Progenitor cell of endocrine pancreas (in vitro differentiated cells): ENCODE measurements at places on chromosomes 1 and 21.
A peak's percentile ranks its signal among the peaks of the same experiment; 100 is the strongest.

DNA sequence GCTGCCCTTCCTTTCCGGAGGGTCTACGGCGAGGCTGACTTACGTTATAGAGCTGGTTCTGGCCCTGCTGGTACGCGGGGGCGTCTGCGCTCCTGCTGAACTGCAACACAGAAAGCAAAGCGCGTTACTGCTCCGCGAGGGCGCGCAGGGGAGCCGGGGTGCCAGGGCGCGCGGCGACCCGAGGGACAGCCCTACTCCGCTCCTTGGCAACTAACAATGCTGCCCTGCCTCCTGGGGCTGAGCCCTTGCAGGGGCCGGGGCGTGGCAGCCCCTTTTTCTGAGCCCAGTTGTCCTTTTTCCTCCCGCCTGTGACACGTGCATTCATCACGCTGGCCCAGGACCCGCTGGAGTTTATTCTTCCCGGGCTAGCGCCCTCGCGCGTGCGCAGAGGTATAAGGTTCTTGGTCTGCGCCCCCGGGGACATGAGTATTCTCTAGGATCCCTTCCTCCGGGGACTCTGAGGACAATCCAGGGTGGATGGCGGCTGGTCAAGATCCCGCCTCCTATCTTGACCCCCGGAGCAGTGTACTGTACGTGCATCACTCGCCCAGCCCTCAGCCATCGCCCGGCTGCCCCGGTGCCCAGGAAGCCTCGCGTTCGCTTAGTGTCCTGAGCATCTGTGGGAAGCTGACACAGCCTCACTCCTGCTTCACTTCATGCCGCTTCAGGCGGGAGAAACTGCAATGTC lies 78.9 kb downstream of the CD247 start:
- H3K4me3 ChIP-seq, result peak overlapping the region; percentile 59
- peak; percentile 30 for DNase-seq
- peaks cover 1% of the 10 kb centered on the region for H3K36me3 ChIP-seq
- no peaks in the 10 kb centered on the region for H3K4me1 ChIP-seq
- no peak overlapping the region for H3K27ac ChIP-seq

DNA sequence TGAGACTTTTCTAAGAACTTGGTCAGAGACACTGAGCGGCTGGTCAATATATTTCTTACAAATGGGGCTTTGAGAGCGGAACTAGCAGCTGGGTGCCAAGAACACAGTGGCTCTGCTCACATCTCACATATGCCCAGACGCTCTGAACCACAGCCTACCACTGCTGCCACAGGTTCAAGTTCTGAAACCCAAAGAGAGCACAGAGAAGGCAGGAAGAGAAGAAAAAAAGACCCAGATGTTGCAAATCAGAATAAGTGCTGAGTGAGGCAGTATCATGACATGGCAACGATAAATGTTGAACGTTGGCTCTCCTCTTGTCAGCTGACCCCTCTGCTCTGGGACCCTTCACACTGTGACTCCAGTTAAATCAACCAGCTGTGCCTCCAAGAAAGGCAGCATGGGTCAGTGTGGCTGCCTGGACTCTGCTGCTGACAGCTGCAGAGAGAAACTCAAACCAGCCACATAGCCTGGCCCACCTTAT lies 26.4 kb downstream of the HIVEP3 start:
- DNase-seq, result no peak
- H3K27ac ChIP-seq, result no peak overlapping the region
- H3K36me3 ChIP-seq, result no peaks in the 10 kb centered on the region
- H3K4me3 ChIP-seq, result no peak overlapping the region

DNA sequence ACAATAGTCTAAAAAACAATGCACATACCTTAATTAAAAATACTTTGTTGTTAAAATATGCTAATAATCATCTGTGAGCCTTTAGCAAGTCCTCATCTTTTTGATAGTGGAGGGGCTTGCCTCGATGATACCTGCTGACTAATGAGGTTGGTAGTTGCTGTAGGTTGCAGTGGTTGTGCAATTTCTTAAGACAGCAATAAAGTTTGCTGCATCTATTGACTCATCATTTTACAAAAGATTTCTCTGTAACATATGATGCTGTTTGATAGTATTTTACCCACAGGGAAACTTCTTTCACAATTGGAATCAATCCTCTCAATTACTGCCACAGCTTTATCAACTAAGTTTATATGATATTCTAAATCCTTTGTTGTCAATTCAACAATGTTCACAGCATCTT lies 7.6 kb downstream of the C1orf87 start:
- DNase-seq, result no peak
- no peaks in the 10 kb centered on the region for H3K36me3 ChIP-seq
- H3K27me3 ChIP-seq, result peaks cover 2% of the 10 kb centered on the region
- H3K4me3 ChIP-seq, result no peak overlapping the region

GRCh38 chr1:244810221-244810620 lies 25.2 kb upstream of the COX20 start:
- no peak for DNase-seq
- no peaks in the 10 kb centered on the region for H3K36me3 ChIP-seq
- no peak overlapping the region for H3K27ac ChIP-seq
- H3K27me3 ChIP-seq, result peaks cover 15% of the 10 kb centered on the region

- no peak overlapping the region for H3K4me3 ChIP-seq
- H3K36me3 ChIP-seq, result no peaks in the 10 kb centered on the region
- no peak for DNase-seq
- no peaks in the 10 kb centered on the region for H3K27me3 ChIP-seq
These were observed 7.5 kb upstream of the KRTAP23-1 start for GRCh38 chr21:30355906-30356305.

GRCh38 chr1:43636006-43636641 lies 13.8 kb upstream of the KDM4A start:
- no peaks in the 10 kb centered on the region for H3K36me3 ChIP-seq
- no peak overlapping the region for H3K4me3 ChIP-seq

DNA sequence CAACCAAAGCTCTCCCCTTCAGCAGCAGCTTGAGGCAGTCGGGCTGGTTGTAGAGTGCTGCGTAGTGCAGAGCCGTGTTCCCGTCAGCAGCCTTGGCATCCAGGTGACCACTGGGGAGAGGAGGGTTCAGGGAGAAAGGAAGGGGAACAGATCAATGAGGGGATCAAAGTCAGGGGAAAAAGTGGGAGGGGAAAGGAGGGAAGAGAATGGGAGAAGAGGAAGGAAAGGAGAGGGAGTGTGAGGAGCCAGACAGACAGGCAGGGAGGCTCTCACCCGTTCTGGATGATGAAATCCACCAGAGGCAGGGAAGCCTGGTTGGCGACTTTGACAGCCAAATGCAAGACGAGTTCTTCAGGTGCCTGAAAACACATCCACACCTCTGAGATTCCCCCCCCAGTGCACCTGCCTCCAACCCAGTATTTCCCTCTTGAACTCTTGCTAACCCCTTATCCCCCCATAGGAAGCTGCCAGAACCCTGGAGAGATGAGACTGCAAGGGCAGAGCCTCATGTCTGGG lies 9.8 kb upstream of the TCEA3 start:
- H3K4me3 ChIP-seq, result no peak overlapping the region
- no peaks in the 10 kb centered on the region for H3K4me1 ChIP-seq
- DNase-seq, result no peak
- no peak overlapping the region for H3K27ac ChIP-seq
- no peaks in the 10 kb centered on the region for H3K27me3 ChIP-seq

DNA sequence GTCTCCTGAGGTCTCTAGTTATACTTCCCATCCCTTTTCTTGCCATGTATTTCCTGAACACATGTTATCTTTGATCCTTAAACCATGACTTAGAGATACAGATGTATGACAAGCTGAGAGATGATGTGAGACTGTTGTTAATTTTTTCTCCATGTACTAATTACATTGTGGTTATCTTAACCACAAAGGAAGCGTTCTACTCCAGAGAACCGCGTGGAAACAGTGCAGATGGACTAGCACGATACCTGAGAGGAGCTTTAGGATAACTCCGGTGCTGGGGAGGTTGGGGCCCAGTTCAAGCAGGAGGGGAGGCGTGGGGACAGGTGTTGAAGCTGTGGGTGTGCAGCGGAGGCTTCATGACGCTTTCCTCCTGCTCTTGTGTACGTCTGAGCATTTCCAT lies 17.5 kb downstream of the PDE9A start:
- no peak overlapping the region for H3K27ac ChIP-seq
- H3K36me3 ChIP-seq, result peaks cover 11% of the 10 kb centered on the region
- no peaks in the 10 kb centered on the region for H3K27me3 ChIP-seq
- peaks cover 17% of the 10 kb centered on the region for H3K4me1 ChIP-seq
- no peak for DNase-seq
- H3K4me3 ChIP-seq, result no peak overlapping the region

DNA sequence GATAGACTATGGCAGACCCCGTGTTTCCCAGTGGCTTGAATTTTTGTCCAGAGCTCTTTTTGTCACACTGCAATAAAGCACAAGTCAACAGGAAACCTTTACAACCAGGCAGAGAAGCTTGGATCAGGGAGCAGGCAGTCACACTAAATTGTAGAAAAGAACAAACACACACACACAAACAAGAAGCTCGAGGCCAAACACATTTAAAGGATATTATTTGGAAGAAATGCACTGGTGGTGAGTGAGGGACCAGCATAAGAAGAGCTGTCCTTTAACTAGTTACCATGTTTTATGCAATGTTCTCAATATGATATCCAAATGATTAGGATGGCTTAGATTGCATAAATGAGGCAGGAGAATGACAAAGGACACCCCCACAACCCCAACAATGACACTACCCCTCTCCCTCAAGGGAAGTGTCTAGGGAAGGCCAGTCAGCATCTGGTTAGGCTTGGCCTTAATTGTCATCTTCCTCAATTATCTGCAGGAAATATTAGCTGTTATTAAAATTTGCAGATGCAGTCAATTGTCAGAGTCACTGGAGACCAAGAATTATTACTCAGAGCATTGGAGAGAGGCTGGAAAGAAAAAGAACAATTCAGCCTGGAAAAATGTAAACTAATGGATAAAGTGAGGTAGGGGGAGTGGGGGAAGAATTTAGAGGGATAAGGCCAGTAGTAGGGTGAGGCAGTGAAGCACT lies 35.3 kb downstream of the DDR2 start:
- no peaks in the 10 kb centered on the region for H3K36me3 ChIP-seq
- H3K4me3 ChIP-seq, result no peak overlapping the region
- no peaks in the 10 kb centered on the region for H3K27me3 ChIP-seq
- no peak overlapping the region for H3K27ac ChIP-seq
- H3K4me1 ChIP-seq, result peaks cover 7% of the 10 kb centered on the region
- DNase-seq, result no peak

DNA sequence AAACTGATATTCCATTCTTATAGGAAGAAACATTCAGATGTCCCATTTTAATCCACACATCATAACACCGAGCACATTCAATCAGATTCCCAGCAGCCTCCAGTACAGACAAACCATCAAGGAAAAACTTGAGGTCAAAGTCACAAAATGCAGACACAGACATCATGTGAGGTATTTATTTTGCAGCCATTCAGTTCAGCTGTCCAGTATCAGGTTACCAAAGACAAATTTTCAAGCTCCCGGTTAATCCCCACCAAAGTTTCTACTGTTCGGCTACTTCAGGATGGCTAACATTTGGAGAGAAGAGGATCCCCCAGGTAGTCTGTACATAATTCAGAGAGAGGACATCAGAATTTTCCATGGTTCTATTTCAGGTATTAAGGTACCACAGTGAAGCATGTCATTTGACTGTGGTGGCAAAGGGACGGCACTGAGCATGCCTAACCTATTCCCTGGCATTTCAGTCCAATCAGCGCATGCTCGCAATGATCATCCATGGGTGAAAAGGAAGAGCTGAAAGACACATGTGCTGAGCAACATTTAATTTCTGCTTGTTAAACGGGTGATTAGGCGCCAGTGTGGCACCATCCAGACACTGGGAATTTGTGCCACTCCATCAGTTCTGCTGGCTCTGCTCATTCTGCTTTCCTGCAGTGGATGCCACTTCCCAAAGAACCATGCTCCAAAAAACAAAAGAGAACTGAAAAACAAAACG lies 13.6 kb upstream of the NDC1 start:
- H3K36me3 ChIP-seq, result peaks cover 13% of the 10 kb centered on the region
- H3K4me1 ChIP-seq, result no peaks in the 10 kb centered on the region
- H3K27me3 ChIP-seq, result no peaks in the 10 kb centered on the region
- no peak overlapping the region for H3K27ac ChIP-seq
- no peak for DNase-seq

DNA sequence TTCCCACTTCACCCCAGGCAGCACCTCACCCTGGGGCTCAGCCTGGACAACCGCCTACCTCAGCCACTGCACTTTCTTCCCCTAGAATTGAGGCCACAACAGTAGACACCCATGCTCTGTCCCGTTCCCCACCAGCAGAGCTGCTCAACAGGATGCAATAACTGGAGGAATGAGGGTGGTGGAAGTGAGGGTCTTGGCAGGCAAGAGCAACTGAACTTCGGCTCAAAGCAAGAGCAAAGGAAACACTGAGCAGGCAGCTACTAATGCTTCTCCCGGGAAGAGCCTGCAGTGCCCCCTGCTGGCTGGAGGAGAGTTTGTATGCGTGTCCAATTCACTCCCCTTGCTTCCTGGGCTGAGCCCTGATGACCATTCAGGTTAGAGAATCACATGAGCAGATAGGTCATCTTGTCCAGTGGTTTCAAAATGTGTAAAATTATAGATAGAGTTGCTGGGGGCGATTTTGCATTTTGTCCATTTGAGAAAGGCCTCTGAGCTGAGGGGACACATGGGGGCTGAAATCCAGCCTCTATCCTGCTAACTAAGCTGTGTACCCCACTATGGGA lies 13.9 kb downstream of the NT5C1A start:
- no peak overlapping the region for H3K4me3 ChIP-seq
- H3K27ac ChIP-seq, result no peak overlapping the region
- no peaks in the 10 kb centered on the region for H3K4me1 ChIP-seq
- no peaks in the 10 kb centered on the region for H3K36me3 ChIP-seq

DNA sequence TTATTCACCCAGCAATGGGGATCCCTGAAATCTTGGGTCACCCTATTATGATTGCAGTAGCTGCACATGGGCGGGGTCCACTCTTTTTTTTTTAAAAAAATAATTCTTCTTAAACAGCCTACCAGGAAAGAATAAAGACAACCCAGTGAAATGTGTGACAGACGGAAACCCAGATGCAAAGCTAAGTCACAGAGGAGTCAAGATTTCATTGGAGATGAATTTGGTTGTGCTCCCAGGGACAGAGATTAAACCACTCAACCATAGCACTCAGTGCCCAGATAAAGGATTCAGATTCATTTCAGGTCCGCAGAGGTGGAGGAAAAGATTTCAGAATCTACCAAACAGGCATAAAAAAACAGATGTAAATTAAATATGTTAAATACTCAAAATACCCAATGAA lies 583.5 kb upstream of the ZP4 start:
- no peaks in the 10 kb centered on the region for H3K27me3 ChIP-seq
- no peak for DNase-seq
- no peaks in the 10 kb centered on the region for H3K36me3 ChIP-seq
- H3K27ac ChIP-seq, result no peak overlapping the region
- H3K4me3 ChIP-seq, result no peak overlapping the region

DNA sequence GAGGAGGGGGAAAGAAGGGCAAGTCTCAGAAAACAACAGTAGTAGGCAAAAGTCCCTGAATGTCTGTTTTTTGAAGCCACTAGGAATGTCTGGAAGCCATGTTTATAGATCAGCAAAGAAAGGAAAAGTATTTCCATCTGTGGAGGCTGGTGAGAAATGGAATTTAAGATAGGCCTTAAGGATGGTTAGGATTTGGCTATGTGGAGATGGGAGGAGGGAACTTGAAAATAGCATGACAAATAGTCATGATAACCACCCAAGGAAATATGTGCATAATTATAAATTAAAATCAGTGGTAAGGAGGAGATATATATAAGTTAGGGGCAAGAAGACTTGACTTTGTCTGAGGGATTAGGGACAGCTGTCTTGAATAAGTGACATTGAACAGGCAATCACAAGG lies 33.8 kb upstream of the FGGY start:
- H3K27ac ChIP-seq, result no peak overlapping the region
- no peak overlapping the region for H3K4me3 ChIP-seq
- peaks cover 1% of the 10 kb centered on the region for H3K27me3 ChIP-seq
- H3K36me3 ChIP-seq, result no peaks in the 10 kb centered on the region
- DNase-seq, result no peak
- no peaks in the 10 kb centered on the region for H3K4me1 ChIP-seq
